ENCODE measurements at places on chromosomes 13 and 19.
A peak's percentile ranks its signal among the peaks of the same experiment; 100 is the strongest.

- no peak for DNase-seq
Measured at GRCh38 chr13:36193151-36193855, 21.1 kb downstream of the SOHLH2 start.

DNA sequence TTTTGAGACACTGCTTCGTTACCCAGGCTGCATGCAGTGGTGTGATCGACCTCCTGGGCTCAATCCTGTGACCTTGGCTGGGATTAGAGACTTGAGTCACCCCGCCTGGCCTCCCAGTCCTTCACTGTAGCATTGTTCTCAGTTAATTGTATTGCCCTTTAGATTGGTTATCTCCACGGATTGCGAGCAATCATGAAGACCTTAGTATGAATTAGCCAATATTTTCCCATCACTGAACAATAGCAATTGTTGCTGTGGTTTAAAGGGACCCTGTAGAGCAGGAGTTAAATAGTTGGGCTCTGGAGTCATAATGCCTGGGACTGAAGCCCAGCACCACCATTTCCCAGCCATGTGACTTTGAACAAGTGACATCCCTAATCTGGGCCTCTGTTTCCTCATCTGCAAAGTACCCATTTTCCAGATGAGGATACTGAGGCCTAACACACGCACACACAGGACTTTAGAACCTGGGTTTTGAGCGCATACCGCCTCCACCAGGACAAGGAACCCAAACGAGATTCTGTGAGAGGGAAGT, 8.4 kb downstream of the PPP1R14A start:
- DNase-seq: no peak

GRCh38 chr19:45640849-45641273, 1.7 kb upstream of the EML2 start:
- no peak for DNase-seq

DNA sequence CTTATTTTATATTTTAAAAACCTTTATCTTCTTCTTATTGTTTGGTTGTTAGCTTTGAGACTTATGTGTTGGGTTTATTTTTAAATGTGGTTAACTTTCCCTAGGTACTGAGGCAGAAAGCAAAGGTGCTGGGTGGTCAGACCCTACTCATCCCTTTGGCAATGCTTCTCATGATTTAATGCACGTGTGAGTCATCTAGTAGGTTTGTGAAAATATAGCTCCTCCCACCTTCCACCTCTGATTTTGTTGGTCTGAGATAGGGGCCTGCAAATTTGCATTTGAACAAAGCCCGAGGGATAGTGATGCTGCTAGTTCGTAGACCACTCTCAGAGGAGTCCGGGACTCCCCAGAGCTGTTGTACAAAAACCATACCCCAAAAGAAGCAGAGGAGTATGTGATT, 771.3 kb upstream of the ARGLU1 start:
- no peak for DNase-seq

DNA sequence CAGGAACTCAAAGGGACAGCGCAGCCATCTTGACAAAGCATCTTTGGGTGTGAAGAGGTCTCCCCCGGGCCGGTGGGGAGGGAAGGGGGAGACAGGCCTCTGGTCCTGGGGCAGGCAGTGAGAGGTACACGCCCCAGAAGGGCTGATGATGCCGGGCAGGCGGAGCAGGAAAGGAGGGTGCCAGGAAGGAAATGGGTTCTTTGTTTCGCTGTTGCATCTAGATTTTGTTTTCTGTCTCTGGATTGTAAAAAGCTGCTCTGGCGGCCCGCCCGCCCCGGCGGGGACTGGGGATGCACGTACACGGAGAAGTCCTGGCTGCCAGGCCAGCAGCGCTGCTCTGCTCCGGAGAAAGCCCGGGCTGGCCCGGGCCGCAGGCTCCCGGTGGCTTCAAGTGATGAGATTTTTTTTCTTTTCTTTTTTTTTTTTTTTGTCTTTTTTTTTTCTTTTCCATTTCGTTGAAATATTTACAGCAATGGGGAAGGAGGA, 13.2 kb upstream of the ASF1B start:
- DNase-seq: peak; percentile 39

DNA sequence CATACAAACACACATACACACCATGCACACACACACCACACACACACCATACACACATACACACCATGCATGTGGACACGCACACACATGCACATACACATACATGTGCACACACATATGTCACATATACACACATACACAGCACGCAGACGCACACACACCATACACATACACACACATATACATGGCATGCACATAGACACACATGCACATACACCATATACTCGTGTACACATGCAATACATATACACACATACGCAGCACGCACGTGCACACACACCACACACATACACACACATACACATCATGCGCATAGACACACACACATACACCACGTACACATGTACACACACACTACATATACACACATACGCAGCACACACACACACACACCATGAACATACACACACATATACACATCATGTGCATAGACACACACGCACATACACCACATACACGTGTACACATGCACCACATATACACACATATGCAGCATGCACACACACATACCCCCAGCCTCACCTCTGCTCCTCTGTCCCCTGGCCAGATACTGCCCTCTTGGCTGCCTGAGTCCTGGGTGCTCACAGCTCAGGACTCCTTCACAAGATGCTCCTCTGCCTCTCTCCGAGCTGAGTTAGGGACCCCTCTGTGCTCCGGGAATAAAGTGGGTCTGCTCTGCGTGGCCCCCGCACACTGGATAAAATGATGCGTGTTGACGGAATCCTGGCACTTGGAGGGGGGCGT, 70.9 kb upstream of the ARHGEF7 start:
- no peak for DNase-seq

GRCh38 chr19:29622166-29623070, 16.3 kb downstream of the POP4 start:
- DNase-seq: no peak

DNA sequence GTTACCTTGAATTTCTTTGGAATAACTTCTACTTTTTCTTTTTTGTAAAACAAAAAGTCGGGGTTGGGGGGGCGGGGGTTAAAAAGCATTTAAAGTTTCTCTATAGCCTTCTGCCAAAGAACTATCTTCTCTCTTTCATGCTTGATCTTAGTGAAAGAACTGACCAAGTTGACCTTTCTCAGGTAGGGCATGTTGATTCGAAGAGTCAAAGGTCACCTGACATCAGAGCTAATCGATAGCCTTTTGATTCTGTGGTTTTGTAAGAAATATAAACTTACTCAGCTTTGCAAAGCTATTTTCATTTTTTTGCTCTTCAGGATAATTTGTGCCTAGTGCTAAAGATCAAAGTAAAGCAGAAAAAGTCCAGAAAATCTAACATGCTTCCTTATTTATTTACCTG, 181.5 kb downstream of the IRS2 start:
- DNase-seq: no peak

DNA sequence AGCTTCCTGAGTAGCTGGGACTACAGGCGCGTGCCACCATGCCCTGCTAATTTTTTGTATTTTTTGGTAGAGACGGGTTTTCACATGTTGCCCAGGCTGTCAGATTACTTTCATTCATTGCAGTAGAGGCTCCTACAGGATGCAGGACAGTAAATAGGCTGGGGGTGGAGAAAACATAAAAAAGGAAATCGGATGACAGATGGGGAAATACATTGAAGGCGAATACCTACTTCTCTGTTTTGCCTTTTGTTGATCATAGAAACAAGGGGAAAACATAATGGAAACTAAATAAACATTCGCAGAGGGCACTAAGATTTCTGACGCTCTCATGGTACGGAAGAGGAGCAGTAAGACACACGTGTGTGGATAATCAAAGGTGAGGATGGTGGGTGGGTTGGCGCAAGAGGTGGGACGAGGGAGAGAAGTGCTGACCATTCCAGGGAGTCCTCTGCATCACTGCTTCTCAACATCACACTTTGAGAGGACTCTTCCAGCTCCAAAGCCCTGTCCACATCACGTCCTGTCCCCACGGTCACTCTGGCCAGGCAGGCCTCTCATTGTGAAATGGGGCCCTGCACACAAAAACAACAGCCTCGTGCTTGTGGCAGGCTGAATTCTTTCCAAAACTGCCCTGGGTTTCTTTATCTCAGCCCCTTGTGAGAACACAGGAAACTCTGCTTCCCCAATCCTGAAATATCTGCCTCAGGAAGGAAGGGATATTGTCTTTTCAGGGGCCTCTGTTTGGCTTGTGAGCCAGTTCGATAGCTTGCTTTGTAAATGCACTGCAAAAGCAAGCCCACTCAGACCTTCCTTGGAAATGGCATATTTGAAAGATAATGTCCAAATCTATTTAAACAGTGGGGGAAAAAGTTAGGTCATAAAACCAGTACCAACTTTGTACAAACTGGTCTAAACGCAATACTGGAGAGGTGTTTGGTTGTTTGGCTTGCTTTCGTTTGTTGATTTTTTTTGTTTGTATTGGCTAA, 188.5 kb downstream of the FOXO1 start:
- DNase-seq: no peak

DNA sequence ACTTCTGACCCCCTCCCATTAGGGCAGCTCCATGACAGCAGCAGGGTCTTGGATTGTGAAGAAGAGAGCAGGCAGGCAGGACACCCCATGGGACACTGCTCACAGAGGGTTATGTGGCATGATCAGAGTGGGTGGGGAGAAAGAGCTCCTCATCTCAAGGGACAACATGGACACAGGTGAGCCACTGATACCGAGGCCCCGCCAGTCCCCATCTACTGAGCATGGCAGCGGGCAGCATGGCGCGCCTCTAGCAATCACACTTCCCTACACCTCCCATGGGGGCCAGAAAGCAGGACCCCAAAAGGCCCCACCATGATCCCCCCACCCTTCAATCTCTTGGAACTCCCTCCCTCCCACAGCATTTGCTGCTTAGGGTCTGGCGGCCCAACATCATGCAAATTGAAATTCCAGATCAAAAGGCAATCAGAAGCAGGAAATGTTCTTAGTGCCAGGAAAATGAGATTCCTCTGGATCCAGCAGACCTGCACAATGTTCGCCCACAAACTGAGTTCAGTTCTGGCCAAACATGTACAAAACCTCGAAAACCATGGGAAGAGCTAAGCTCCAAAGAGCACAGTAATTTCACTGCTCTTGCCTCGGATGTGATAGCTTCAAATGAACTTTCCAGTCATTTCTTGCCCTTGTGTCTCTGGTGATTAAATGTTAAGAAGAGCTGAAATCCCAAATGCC, 14.8 kb downstream of the DOCK9 start:
- no peak for DNase-seq

DNA sequence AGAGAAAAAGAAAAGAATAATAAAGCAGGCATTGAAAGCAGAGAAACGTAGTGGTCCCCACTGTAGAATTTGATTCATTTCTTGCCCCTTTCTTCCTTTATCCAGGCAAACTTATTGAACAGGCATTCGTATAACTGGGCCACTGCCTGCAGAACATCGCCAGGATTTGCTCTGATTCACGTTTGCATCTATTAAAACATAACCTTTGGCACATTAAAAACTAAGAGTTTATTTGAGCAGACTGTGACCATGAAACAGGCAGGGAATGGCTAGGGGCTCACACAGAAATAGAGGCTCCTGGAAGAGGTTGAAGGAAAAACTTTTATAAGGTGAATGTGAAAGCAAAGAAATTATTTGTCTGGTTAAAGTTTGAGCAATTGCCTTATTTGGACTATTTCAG, 12.5 kb upstream of the SUPT20H start:
- no peak for DNase-seq

DNA sequence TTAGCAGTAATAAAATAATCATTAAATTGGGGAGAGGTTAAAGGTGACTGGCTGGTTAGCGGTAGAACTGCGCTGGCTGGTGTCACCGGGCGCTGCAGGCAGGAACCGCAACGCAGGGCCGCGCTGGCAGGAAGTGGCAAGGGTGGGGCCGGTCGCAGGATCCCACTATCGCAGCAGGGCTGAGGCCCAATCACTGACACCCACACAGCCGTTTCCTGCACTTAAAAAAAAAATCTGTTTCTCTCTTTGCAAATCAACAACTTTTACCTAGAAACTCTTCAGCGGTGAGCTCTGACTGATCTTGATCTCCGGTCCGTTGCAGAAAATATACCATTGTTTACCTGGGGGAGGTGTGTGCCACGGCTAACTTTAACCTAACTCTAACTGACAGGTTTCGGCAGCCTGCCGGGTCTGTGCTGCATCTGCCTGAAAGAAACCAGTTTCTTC, 46.9 kb downstream of the KLF2 start:
- peak; percentile 92 for DNase-seq

GRCh38 chr13:75657111-75657510, 21.0 kb downstream of the LMO7 start:
- DNase-seq: no peak

DNA sequence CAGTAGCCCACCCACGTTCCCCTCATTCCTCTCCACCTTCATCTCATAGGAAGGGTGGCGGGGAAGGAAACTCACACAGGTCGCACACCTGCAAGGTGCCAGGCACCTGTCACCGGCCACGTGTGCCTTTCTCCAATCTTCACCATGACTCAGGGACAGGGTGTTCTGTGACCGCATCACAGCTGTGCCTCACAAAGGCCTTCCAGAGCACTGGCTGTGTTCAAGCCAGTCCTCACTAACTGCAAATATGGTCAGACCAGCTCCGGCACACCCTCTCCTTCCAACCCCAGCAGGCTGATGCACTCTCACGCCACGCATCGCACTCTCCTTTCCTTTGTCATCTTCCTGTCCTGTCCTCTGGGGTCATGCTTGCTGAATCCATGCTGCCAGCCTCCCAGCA, 415.9 kb downstream of the IRS2 start:
- no peak for DNase-seq

DNA sequence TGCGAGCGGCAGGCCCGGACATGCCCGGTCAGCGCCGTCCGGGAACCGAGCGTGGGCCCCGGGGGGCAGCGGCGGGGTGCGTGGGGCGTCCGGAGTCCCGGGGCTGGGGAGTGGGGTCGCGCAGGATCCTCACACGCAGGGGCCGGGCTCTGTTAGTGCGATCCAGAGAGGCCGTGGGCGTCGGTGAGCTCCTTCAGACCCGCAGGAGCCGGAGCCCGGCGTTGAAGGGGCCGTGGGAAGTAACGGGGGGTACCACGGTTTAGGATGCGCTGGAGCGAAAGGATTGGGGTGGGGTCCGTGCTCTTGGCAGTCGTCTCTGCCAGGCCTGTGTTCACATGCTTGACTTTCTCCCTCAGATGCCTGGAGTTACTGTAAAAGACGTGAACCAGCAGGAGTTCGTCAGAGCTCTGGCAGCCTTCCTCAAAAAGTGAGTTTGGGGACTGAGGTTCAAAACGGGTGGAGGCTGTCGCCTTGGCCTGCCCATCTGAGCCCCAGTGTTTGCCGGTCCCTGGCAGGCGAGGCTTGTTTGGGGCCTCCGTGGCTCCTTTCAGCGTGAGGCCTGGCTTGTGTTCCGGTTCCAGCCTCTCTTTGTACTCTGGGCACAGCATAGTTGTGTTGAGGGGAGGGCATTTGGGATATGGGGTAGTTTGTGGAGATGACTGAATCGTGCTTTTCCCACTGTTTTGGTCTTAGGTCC, 512 bp downstream of the RPS19 start:
- no peak for DNase-seq

Measured in T-helper 22 cell (primary cell).